ENCODE measurements at places on chromosomes 4 and X.

GRCh38 chrX:10152086-10152485 lies 4.7 kb upstream of the CLCN4 start:
- no peak for DNase-seq

DNA sequence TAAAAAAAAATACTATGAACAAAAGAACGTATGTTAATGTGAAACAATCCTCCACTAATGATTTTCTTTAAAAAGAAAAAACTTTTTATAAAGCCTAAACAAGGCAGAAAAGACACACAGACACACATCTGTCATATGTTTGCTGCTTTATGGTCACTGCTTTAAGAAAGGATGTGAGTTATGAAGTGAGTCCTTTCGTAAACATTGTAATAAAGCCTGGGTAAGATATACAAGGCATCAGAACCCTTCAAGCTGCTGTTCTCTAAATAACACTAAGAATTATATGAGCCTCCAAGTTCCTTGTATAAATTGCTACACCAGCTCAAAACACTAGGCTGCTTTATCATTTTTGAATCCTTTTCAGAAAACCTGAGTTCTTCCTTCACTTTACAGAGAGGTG lies 81.6 kb downstream of the FBXO8 start:
- DNase-seq, result no peak

DNA sequence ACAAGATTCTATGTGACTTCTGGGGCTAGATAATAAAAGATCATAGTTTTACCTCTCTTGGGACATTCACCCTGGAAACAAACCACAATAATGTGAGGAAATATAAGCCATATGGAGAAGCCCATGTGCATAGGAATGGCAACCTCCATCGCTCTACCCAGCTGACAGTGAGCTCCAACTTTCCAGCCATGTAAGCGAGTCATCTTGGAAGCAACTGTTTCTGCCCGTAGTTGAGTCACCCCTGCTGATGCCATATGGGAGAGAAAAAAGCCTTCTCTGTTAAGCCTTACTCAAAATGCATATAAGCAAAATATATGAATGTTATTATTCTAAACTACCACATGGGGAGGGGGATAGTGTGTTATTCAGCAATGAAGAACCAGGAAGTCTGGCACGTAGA lies 31.4 kb upstream of the RELL1 start:
- DNase-seq, result no peak

DNA sequence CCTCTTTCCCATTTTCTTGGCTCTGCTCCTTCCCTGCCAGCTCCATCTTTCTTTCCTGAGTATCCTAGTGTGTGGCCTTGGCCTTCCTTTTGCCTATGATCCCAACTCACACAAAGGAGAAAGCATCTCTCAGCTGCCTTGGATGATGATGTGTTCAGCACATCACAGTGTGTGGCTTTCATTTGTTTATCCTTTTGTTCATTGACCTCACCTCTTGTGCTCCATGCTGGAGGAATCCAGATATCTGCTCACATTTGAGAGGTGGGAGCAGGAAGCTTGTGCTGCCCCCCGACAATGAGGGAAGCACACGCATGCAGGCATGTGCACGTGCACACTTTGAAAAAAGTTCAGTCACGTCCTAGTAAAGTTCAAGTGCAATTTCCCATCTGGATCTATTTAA lies 131.0 kb downstream of the SMIM20 start:
- DNase-seq, result no peak

DNA sequence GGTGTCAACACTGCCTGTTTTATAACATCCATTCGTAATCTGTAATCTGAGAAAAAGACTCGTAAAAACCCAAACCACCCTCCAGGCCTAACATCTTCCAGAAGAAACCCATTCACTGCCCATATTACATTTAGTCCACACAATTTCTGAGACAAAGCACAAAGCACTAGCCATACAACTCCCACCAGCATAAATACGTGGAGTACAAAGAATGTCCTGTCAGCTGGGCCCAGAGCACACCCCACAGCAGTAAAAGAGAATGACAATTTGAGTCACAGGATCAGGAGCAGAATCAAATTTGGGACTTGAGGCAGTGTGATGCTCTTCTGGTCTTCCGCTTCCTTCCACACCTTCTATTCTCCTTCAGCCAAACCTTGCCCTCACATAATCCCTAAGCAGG lies 6.8 kb downstream of the MECP2 start:
- no peak for DNase-seq

DNA sequence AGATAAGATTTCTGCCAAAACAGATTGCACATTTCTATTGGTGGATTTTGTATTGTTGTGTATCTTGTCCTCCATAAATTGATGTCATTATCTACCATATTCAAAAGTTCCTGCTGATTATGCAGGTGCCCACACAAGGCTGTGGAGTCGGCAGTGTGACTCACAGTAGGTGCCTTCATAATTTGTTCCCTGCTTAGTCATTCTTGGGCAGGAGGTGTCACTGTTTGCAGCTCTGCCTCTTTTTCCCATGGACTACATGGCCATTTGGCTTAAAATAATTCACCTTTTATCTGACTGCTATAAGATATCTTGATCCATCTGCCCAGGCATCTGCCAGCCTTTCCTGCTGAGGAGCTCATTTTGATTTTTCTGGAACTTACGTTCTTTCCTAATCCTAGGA lies 33.6 kb upstream of the ENPEP start:
- DNase-seq, result no peak

GRCh38 chrX:124501586-124501985 lies 155.2 kb downstream of the SH2D1A start:
- no peak for DNase-seq

- DNase-seq, result no peak
These were observed 386.4 kb upstream of the RPS6KA3 start for GRCh38 chrX:20653070-20653469.

DNA sequence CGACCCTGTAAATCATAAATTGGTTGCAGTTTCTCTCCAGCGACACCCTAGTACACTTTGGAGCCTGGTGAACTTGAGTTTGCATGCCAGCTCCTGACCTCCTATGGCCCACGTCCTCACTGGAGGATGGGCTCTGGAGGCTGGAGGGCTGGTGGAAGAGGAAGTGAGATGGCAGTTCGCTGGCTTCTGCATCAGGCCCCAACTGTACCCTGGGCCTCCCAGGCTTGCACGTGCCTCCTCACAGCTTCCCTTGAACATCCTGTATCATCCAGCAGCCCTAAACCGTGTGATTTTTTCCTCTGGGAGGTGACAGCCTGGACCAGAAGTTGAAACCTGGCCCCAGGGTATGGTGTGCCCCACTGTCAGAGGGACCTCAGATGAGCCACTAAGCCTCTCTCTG lies 78.5 kb downstream of the HTRA3 start:
- no peak for DNase-seq

DNA sequence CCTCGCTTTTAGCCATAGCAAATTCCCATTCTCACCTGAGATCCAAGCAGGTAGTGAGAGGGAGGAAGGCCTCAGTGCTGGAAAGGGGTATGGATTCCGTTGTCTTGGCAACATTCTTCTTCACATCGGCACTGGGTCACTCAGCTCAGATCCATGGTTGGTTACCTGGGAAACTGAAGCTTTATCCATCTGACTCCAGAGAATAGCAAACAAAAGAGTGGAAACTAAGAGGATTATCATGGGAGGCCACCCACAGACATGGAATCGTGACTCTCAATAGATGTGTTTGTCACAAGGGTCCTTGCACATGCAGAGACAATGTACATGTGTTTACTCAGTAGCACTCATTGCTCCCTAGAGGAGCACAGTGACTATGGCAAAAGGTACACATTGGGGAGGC lies 81.0 kb downstream of the MAGED4 start:
- DNase-seq, result no peak

DNA sequence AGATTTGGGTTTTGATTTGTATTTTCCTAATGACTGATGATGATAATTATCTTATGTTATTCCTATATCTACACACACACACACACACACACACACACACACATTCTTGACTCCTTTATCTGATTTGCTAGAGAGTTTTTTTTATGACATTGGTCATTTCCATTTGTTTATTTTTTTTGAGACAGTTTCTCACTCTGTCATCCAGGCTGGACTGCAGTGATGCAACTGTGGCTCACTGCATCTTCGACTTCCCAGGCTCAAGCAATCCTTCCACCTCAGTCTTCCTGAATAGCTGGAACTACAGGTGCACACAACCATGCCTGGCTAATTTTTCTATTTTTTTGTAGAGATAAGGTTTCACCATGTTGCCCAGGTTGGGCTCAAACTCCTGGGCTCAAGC lies 6.7 kb downstream of the ZNF81 start:
- DNase-seq, result no peak

- DNase-seq, result no peak
These were observed 27.0 kb upstream of the TSPAN5 start for GRCh38 chr4:98685225-98686042.

DNA sequence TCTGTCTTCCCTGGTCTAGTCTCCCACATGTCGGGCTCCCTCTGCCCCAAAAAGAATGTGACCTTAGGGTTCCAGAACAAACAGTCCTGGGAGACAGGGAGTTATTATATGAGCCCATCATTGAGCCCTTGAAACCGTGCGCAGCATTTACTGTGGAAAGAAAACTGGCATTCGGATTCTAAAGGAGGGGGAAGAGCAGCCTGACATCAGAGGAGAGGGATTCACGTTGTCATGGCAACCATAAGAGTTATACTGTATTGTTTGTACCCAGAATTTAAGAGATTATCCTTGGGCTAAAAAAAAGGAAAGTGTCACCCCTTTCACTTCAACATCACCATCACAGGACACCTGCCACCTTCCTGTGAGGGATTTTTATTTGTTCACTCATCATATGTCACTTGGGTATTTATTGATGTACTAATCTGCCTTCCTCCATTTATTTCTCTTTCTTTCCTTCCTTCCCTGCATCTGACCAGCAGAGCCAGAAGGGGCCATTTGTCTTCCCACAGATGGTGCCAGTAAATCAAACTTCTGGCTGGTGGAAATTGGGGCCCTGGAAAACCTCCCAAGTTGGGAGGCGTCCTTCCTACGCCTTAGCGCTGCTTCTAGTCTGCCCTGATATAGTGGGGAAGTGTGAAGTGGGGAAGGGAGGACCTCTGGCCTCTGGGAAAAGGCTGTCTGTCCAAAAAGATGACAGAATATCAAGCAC lies 64.9 kb upstream of the FRMPD3 start:
- no peak for DNase-seq

- DNase-seq, result no peak
These were observed 245.1 kb downstream of the PTTG2 start for GRCh38 chr4:38205261-38205660.

DNA sequence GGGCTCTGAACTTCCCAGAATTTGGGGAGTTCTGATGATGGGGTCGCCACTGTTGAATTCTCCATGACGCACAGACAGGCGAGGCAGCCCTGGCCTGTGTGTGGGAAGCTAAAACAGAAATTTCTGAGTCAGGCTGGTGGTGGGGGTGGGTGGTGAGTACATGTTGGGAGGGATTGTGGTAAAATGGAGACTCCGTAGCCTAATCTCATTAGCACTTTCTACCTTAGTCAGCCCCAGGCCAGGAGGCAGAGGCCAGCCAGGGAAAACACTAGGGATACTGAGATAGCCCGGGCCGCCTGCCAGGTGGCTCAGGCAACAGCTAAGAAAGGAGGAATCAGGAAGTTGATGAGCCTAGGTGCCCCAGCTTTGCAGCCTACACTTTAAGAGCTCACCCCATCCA lies 39.3 kb upstream of the NHSL2 start:
- no peak for DNase-seq

DNA sequence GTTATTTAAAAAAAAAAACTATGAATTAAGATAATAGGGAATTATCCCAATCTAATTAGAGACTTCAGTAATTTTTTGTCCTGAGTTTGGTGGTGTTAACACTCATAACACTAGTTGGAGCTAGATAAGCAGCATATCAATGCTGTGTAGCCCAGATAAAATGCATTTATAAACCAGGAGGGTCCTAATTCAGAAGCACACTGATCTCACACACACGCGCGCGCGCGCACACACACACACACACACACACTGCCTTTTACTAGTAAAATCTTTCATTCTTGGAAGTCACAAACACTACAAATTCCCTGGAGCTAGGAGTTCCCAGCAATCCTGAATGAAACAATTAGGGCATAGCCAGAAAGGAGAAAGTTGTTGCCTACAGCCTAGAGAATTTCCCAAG lies 3.2 kb downstream of the UNC5C start:
- no peak for DNase-seq

Data from iPS DF 19.7 (cell line).